HepG2 (cell line): ENCODE measurements at places on chromosomes 4 and X. TPM values are rescaled to one million over a fixed set of nuclear protein-coding genes. Genes with fewer than 3 reads are reported as not detected.

RBMXL3 gene
- not detected in 2 replicates for polyA plus RNA-seq

ANOS1 gene
- polyA plus RNA-seq, result 0.03 TPM in 1 of 2 replicates, not detected in the other

SCML2 gene
- 4.5 and 5.1 TPM in 2 replicates for polyA plus RNA-seq

FNIP2 gene
- polyA plus RNA-seq, result 21.0 and 24.0 TPM in 2 replicates

ODAPH gene
- polyA plus RNA-seq, result 0.50 TPM in 1 of 2 replicates, not detected in the other

LEF1 gene
- 0.29 and 0.31 TPM in 2 replicates for polyA plus RNA-seq

USP17L30 gene
- not detected in 2 replicates for polyA plus RNA-seq

SH3RF1 gene
- 3.1 and 3.2 TPM in 2 replicates for polyA plus RNA-seq

CENPVL1 gene
- polyA plus RNA-seq, result not detected in 2 replicates

NRK gene
- polyA plus RNA-seq, result not detected in 2 replicates

ARMCX4 gene
- polyA plus RNA-seq, result not detected in 2 replicates

CYLC1 gene
- not detected in 2 replicates for polyA plus RNA-seq

RBMX gene
- polyA plus RNA-seq, result 95.2 and 114 TPM in 2 replicates

PRRG3 gene
- not detected in 2 replicates for polyA plus RNA-seq

PNMA3 gene
- not detected in 2 replicates for polyA plus RNA-seq

ZMAT1 gene
- 0.01 TPM in 2 replicates for polyA plus RNA-seq

HSFX2 gene
- polyA plus RNA-seq, result 0.30 TPM in 1 of 2 replicates, not detected in the other

MEPE gene
- 0.04 TPM in 1 of 2 replicates, not detected in the other for polyA plus RNA-seq

GNRHR gene
- not detected in 2 replicates for polyA plus RNA-seq

ZNF157 gene
- not detected in 2 replicates for polyA plus RNA-seq

SASH3 gene
- 0.08 and 0.09 TPM in 2 replicates for polyA plus RNA-seq

DRD5 gene
- polyA plus RNA-seq, result not detected in 2 replicates

KIAA0232 gene
- polyA plus RNA-seq, result 7.8 and 8.1 TPM in 2 replicates

GTPBP6 gene
- polyA plus RNA-seq, result 20.2 and 22.1 TPM in 2 replicates

CT45A1 gene
- polyA plus RNA-seq, result not detected in 2 replicates

OPRPN gene
- not detected in 2 replicates for polyA plus RNA-seq

NDNF gene
- polyA plus RNA-seq, result not detected in 2 replicates

GRIA3 gene
- not detected in 2 replicates for polyA plus RNA-seq

PDK3 gene
- polyA plus RNA-seq, result 7.3 and 10.5 TPM in 2 replicates

CRMP1 gene
- not detected in 2 replicates for polyA plus RNA-seq

PRIMPOL gene
- 4.4 and 7.3 TPM in 2 replicates for polyA plus RNA-seq

GSX2 gene
- polyA plus RNA-seq, result not detected in 2 replicates
